ENCODE measurements at places on chromosomes 4 and X. TPM values are rescaled to one million over a fixed set of nuclear protein-coding genes. Genes with fewer than 3 reads are reported as not detected.

- no peak for DNase-seq
Observed at GRCh38 chrX:7111518-7111917, 36.0 kb upstream of the STS start.

COX7B2 gene
- total RNA-seq: not detected

- DNase-seq: no peak
Observed at GRCh38 chr4:188196134-188196735, 57.0 kb downstream of the TRIML1 start.

DNA sequence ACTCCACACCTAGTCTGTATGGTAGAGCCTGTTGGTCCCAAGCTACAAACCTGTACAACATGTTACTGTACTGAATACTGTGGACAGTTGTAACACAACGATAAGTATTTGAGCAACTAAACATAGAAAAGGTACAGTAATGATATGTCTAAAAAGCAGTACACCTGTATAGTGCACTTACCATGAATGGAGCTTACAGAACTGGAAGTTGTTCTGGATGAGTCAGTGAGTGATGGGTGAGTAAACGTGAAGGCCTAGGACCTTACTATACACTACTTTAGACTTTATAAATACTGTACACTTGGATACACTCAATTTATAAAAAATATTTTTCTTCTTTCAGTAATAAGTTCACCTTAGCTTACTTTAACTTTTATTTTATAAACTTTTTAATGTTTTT is 104.0 kb downstream of the TMA16 start:
- no peak for DNase-seq

RAB40AL gene
- not detected for total RNA-seq

VCX gene
- not detected for total RNA-seq

HAUS3 gene
- 10.0 TPM for total RNA-seq

GRCh38 chr4:156774422-156774821 is 197.2 kb downstream of the PDGFC start:
- DNase-seq: no peak

DNA sequence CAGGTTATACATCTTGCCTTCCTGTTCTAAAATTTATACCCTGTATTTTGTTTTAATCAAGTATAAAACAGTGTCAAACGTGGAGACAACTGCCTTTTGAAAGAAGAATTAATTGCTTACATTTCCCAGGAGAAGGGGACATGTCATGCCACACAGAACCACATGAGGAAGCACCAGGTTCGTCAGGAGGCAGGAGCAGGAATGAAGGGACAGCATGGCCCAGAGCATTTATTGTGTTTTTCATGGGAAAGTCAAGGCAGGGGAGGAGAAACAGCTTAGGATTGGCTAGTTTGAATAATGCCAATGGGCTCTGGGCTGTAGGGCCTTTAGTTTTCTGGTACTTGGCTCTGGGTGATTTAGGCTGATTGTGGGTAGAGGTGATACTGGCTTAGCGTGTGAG is 203.7 kb downstream of the CFAP299 start:
- no peak for DNase-seq

DNA sequence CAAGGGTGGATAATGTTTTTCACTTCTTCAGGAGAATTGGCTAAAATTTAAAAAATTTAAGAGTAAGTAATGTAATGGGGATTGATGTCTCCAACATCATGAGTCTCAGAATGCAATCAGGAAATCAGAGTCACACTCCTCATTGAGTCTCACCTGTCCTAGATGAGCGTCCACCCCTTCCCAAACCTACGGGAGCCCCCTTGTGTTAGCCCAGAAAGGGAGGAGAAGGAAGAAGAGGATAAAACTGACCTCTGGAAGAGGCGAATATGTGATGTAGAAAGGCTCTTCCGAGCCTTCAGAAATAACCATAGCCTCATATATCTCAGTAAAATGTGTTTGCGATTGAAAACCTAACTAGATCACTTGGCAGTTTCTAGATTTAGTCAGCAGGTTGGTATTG is 157.1 kb downstream of the DCLK2 start:
- DNase-seq: no peak

CT45A1 gene
- total RNA-seq: not detected
